Cortex of kidney (tissue), 1 donor: ENCODE measurements at places on chromosomes 3 and 15.

DNA sequence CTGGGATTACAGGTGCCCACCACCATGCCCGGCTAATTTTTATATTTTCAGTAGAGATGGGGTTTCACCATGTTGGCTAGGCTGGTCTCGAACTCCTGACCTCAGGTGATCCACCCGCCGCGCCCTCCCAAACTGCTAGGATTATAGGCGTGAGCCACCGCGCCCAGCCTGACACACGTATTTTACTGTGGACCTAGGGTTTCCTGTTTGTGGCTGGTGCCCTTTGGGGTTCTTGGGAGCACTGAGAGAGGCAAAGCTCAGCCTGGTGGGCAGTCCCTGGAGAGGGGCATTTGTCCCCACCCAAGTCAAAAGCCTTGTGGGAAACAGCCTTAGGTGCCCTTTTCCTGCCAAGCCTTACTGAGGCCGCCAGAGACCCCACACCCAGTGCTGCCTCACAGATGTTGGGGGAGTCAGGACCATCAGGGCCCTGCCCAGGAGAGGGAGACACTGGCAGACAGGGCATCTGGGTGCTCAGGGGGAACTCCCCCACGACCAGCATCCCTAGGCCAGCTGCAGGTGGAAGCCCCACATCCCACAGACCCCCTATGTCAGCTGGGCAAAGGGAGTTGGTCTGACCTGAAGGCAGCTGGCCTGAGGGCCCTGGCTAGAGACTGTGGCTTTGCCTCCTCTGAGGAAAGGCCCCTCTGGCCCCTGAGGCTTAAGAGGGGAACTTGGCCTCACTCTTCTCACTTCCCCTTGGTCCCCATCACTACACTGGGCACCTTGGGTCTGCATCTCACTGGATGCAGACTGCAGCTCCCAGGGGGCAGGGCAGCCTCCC is 35.1 kb downstream of the DNAH1 start:
- no peak for DNase-seq

DNA sequence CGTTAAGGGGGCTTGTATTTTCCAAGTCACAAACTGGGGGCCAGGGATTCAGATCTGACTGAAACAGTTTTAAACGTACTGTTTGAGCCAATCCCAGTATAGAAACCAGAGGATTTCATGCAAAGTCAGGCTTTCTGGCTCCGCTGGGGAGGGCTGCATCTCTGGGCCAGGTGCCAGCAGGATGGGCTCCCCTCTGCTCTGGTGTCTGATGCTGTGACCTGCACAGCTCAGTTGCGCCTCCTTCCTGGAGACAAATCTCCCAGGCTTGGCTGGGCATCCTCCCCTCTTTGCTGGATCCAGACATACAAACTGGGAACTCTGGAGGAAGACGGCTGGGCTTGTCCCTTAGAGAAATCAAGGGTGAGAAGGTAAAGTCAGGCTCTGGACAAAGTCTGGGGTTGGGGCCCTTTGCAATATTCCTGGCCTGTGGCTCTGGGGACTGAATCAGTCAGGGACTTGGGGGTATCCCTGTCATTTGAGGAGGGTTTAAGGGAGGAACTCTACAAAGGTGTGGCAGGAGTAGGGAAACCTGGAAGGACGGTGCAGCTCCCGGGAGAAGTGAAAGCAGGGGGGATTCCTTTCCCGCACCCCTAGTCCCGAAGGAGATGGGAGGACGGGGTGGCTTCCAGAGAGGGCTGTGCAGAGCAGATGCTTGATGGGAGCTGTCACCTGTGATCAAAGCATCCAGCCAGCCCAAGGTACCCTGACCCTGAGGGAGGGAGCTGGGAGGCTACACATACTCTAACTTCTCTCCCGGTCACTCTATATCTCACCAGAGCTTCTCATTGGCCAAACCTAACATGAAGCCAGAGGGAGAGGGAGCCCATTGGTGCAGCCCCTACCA is 114.8 kb upstream of the ATP2B2 start:
- no peak for DNase-seq

- DNase-seq = no peak
Measured at GRCh38 chr3:118801899-118802298, 232.7 kb downstream of the IGSF11 start.

GRCh38 chr15:64430000-64430735 is 30.2 kb upstream of the ZNF609 start:
- DNase-seq = no peak

DNA sequence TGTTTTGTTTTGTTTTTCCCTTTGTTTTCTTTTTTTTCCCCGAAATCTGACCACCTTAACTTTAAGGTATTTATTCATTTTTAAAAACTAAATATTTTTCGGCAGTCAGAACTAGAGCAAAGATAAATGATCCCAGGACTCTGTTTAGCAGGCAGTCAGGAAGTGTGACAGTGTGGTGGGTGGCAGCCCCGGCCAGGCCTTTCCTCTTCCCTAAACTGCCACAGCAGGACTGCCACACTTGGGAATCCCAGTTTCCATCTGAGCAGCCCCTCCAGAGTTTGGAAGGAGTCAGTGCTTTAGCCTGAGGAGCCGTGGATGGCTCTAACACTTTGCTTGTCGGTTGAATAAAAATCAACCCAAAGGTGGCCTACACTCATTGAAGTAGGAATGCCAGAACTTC is 6.9 kb downstream of the CCRL2 start:
- DNase-seq = no peak

DNA sequence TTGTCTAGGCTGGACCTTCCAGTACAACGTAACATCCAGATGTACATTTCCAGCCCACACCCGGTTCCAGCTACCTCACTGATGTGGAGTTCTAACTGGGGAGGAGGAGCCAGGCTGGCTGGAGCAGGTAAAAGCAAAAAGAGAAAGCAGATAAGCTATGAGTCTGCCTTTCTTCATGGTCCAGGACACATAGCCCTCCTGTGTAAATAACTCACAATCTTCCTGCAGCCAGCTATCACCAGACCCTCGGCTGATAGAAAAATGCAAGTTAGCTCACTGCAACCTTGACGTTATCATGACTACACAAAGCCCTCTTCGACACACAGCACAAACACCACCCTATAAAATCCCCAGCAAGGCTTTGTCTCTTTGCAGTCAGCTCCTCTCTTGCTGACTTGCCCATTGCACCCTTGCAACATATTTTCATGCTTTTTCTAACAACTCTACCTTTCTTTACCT is 20.5 kb upstream of the ELP6 start:
- DNase-seq = no peak

GRCh38 chr3:140850210-140850955 is 91.3 kb upstream of the SLC25A36 start:
- no peak for DNase-seq

GRCh38 chr15:60568301-60568742 is 89.4 kb upstream of the ICE2 start:
- no peak for DNase-seq

DNA sequence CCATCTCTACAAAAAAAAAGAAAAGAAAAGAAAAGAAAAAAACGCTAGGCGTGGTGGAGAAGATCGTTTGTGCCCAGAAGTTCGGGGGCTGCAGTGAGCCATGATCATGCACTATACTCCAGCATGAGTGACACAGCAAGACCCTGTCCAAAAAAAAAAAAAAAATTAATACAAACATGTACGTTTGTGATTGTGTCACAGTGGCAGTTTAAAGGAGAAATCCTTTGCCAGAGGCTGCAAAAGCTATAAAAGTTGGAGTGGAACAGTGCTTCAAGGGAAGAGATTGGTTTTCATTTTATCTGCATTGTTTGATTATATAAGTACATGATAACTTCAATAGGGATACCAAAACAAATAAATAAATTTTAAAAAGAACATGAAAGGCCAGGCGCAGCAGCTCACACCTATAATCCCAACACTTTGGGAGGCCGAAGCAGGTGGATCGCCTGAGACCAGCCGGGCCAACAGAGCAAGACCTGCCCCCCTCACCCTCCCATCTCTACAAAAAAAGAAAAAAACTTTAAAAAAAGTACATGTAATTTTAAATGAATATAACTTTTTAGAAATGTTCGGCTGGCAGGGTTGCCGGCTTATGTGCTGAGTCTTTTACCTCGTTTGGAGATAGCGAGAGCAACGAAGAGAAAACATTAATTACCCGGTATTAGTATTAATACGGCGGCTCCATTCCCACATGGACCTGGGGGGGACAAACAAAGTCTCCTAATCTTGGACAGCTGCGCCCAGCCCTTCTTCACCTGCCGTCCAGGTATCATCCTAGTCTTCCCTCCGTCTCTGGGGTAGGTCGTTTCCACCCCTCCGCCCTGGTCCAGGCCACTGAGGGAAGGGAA is 573 bp upstream of the DIS3L start:
- DNase-seq = no peak

DNA sequence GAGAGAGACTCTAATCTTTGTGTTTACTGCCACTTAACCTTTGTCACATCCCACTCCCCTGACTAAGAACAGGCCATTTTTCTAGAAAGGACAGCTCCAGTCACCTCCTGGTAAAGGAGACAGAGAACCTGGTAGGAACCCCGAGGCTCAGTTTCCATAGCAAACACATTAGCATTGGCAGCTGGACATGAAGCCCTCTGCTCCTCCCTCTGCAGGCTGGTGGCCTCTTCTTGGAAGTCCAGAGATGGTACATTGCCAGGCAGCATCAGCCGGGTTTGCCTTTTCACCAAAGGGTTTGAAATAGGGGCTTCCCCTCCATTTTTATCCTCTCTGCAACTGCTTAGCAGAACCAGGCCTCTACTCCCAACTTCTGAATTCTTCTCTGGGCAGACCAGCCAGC is 213.4 kb upstream of the SEMA6D start:
- no peak for DNase-seq

GRCh38 chr3:4710191-4710590 is 217.0 kb downstream of the ITPR1 start:
- no peak for DNase-seq

GRCh38 chr3:126125341-126125740 is 41.4 kb upstream of the SLC41A3 start:
- DNase-seq = no peak

- DNase-seq = no peak
Measured at GRCh38 chr3:71525391-71525790, 58.1 kb downstream of the FOXP1 start.

DNA sequence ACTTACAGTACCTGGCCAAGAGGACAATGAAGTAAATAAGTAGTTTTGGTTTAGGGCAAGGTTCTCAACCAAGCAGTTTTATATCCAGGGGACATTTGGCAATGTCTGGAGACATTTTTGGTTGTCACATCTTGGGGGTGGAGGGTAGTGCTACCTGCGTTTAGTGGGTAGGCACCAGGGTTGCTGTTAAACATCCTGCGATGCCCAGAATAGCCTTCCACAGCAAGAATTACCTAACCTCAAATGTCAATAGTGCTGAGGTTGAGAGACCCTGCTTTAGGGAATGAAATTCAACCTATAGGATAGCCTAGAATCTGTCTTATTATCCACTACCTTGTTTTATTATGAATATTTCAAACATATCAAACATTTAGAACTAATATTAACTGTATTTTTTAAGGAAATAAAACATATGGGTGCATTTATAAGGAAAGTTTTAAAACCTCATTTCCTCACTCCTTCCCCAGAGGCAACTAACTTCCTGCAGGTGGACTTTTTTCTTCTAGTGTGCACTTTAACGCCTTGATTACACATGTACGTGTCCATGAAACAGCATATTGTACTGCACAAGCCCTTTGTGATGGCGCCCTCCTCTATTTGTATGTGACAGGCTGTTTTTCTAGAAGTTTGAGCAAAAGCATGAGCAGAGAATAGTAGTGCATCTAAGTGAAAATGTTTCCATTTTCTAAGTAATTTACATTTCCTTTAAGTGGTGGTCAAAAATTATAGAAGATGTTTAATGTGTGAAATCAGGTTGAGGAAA is 57.1 kb downstream of the TRAK1 start:
- no peak for DNase-seq
